ENCODE measurements at places on chromosomes 7 and 10.

DNA sequence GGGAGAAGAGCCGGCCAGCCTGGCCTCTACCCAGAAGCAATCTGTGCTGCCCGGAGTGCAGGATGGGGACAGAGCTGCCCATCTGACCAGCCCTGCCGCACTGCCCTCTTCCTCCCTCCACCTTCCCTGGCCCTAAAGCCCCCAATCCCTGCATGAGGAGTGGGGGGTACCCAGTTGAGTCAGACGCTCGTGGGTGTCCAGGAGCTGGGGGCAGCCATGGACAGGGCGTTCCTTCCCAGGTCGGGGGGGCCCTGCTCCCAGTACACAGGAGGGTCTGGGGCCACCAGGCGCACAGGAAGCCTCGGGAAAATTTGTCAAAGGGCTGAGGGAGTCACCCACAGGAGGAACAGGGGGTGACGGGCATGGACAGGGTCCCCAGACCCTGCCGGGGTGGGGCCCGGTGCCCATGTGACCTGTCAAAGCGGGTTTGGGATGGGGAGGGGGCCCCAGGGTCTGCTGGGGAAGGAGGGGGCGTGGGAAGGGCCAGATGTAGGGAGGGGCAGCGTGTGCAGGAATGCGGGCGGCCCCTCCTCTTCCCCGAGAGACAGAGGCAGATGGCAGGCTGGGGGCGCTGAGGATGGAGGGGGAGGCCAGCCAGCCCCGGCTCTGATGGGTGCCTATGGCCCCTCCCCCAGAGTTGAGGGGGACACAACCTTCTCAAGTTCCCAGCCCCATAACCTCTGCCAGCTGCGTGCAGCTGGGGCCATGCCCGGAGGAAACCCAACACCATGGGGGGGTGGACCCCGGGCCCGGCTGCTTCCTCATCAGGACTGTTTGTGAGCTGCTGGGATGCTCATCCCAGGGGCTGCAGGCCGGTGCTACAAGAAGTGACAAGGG lies 21.5 kb upstream of the GRIFIN start:
- DNase-seq, result no peak

DNA sequence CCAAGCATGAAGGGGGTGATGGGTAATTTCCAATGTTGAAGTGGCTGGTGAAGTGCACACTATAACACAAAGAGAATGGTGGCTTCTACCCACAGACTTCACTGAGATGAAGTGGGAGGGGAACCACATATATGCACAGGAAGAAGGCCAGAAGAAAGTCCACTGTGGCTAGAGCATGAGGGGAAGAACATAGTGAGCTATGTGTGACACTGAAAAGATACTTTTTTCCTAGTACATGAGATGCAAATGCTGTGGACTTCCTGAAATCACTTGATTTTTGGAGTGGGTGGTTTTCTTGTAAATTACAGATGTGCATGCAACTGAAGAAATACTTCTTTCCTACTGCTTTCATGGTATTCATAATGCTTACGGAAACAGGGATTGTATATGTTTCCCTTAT lies 115.6 kb upstream of the PHYHIPL start:
- DNase-seq, result no peak

DNA sequence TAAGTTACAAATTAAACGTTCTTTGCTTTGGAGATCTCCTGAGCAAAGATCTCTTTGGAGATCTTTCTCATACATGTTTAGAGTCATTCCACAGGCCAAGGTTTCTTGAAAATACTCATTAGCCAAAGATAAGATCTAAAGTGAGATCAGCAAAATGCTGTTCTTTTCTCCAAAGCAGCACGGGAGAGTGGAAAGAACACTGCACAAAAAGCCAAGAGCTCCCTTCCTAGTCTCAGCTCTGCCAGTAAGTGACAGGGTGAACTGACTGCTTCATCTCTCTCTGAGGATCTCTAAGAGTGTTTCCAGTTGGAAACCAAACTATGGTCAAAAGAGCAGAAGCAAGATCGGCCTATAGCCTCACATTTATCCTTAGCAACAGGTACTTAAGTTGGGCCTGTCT lies 168.4 kb upstream of the ASAH2 start:
- no peak for DNase-seq

GRCh38 chr7:80480566-80480965 lies 31.3 kb downstream of the GNAT3 start:
- no peak for DNase-seq
